Right renal pelvis (tissue), 4 donors: ENCODE measurements at places on chromosomes 2 and 18. TPM values are rescaled to one million over a fixed set of nuclear protein-coding genes. Genes with fewer than 3 reads are reported as not detected.

DNA sequence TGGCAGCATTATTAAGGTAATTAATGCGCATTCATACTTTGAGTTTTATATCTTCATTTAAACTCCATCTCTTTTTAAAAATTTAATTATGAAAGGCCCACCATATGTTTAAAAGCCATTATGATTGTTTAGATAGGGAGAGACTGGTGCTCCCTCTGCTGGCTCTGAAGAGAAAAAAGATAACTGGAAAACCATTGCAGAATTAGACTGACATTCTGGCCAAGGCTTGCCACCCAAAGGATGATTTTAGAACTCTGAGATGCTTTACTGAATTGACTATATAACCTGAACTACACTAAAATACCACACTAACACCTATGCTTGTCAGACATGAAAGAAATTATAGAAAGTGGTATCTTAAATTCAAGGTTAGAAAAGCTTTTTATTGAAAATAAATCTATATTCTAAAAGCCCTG is 127.6 kb upstream of the SPOPL start:
- DNase-seq = no peak

DNA sequence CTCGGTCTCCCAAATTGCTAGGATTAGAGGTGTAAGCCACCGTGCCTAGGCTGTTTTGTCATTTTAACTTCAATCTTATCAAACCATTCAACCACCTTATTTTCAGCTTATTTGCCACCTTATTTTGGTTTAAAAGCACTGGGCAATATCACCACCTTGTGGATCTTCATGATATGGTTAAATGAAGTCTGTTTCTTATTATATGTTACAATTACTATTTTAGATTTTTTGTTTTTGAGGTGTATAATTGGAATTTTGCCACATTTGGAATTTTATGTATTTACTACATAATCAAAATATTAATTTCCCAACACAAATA is 43.8 kb upstream of the SCN9A start:
- no peak for DNase-seq

The M1AP gene
- polyA plus RNA-seq = 0.40 TPM

The SH3BP4 gene
- polyA plus RNA-seq = 46.8 TPM

- DNase-seq = no peak
Measured at GRCh38 chr2:116810645-116811044, 1003.8 kb upstream of the DDX18 start.

- no peak for DNase-seq
Measured at GRCh38 chr2:30527859-30528258, 80.8 kb downstream of the LCLAT1 start.

GRCh38 chr2:191018048-191018447 is 4.1 kb upstream of the STAT1 start:
- DNase-seq = no peak

The WDSUB1 gene
- 26.0 TPM for polyA plus RNA-seq

- DNase-seq = no peak
Measured at GRCh38 chr18:75083131-75083530, 125.8 kb downstream of the PTGR3 start.

- no peak for DNase-seq
Measured at GRCh38 chr2:598058-598802, 79.0 kb downstream of the TMEM18 start.

The DOK1 gene
- 7.8 TPM for polyA plus RNA-seq

The MRO gene
- 2.9 TPM for polyA plus RNA-seq

The ATP6V1B1 gene
- polyA plus RNA-seq = 88.0 TPM

- DNase-seq = no peak
Measured at GRCh38 chr2:142188562-142188961, 57.7 kb upstream of the LRP1B start.

The SCYGR4 gene
- not detected for polyA plus RNA-seq

DNA sequence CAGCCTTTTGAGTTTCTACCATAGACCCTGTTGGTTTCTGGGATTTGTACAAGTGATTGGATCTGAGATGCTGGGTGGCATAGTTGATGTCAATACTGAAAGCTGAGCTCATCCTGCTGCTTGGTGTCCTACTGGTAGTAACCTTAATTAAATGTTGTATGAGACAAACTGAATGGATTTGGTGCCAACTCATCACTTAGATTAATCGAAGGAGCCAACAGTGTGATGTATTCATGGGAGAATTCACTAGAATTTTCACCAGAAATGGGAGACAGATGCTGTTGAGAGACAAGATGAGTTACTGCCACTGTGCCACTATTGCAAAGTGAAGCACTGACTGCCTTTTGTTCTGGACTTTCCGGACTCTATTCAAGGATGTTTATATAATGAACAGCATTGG is 158.5 kb downstream of the THADA start:
- DNase-seq = no peak

DNA sequence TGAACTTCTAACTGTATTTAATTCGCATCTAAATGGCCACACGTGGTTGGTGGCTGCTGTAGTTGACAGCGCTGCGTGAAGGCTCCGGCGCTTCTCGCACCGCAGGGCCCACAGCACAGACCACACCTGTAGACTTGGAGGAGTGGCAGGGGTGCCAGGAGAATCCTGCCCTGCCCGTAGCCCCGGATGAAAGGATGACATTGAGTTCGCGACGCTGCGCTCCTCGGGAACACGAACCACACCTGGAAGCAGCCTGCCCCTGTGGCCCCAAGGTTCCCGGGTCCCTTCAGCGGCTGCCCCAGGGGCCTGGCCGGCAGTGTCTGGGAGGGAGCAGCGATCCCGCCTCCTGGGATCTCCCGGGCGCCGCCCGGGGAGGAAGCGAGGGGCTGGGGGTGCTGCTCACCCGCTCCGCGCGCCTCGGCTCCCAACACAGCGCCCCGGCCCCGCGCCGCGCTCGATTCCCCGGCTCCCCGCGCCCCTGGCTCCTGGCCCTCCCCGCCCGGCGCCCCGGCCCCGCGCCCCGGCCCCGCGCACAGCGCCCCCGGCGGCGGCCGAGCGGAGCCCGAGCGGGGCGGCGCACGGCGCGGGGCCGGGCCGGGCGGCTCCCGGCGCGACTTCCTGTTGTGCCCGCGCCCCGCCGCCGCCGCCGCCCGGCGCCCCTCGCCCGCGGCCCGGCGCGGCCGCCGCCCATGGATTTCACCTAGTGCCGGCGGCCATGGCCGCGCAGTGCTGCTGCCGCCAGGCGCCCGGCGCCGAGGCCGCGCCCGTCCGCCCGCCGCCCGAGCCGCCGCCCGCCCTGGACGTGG is at the start of gene RNPEPL1:
RNPEPL1 (plus strand) TSS at position 613 of the 806 bp plus-strand sequence; CDS start at position 716, 103 bp downstream.
- DNase-seq = no peak
